ENCODE measurements at places on chromosomes 11 and 22.

DNA sequence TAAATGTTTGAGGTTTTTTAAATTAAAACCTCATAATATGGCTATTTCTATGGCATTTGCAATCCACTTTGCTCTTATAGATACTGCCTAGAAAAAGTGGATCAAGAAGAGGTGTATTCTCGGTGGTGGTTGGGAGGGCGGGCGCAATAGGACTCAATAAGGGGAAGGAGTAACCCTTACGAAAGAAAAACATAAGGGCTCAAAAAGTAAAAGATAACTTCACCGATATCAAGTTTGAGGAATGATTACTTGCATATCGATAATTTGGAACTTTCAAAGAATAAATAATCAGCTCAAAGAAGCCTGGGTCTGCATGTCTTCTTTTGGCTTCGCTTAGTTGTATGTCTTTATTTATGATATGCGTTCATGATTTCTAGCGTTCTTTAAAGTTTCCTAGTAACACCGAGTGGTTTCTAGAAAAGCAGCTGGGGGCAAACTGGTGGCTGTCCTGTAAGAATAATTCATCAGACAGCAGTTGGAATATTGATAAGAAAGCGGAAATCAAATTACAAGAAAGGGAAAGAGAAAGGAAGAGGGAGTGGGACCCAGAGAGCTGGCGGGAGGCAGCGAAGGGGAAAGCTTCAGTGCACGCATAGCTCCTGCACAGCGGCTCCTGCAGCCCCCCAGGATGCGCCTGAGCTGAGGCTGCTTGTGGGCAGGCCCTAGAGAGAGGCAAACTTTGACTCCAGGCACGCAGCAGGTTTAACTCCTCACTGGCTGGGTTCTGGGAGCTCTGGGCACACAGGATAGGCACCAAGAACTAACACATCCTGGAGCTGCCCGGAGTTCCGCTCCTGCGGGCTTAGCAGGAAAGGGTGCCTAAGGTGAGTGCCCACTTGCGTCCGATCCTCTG is 9.1 kb upstream of the FLI1 start:
- no peak for DNase-seq

GRCh38 chr11:8756201-8756600 is 73.6 kb downstream of the RPL27A start:
- no peak for DNase-seq

- no peak for DNase-seq
Measured at GRCh38 chr11:109383306-109383705, 38.7 kb upstream of the C11orf87 start.

- peak; percentile 66 for DNase-seq
Measured at GRCh38 chr11:27055065-27055682, 14.6 kb downstream of the BBOX1 start.

DNA sequence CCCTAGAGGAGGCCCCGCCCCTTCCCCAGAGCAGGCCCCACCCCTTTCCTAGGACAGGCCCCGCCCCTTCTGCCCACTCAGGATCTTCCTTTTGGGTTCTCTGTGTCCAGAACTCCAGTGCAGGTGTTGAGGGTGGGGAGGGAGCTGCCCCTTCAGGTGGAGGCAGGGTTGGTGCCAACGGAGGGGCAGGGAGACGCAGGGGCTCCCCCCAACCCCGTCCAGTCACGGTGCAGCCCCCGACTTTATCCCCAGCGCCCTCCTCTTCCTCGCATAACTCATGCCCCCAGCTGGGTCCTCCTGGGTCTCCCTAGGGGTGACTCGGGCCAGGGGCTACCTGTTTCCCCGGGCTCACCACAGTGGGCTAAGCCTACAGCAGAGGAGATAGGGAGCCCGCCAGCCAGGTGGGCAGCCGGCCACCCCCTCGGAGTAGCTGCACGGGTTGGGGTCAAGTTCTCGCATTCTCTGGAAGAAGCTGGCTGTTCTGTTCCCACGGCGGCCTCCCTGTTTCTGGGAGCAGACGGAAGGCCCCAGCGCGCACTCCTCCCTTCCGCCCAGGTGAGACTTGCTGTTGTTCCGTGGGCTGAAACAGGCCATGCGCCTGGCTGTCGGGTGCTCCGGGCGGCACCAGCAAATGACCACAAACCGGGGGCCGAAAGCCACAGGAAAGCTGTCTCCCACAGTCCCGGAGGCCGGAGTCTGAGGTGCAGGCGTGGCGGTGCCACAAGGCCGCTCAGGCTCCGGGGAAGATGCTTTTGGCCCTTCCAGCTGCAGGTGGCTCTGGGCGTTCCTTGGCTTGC is 38.9 kb downstream of the MUC2 start:
- DNase-seq: no peak

- no peak for DNase-seq
Measured at GRCh38 chr11:96538104-96538503, 148.3 kb downstream of the JRKL start.

Measured in SK-N-DZ (cell line).